ENCODE measurements at places on chromosomes 12 and 14.

DNA sequence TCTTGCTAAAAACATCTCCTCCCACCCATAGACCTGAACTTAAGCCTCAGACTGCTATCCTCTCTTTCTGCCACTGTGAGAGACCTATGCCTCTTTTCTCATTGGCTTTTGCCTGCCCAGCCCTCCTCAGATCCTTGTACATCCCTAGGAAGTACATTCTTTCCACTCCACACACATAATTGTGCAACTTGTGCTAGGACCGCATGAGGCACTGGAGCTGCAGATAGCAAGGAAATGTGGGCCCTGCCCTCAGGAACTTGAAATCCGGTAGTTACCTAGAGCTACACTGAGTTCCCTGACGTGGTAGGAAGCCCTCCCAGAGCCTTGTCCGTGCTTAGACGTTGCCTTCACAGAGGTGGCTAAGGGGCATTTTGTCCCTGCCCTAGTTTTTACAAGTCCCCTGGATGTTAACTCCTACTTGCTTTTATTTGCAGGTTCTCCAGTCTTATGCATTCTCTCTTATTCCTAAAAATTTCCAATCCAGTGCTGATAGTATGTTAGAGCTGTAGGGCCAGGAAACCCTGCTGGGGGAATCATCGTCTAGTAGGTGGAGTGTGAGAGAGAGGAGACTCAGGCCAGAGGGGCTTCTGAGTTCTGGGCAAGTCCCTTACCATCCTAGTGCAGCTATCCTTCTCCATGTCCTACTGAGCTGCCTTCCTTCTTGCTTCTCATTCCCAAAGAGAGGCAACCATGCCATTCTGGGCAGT is 41.3 kb downstream of the NTF3 start:
- no peak for DNase-seq

GRCh38 chr12:108360487-108360886 is 21.4 kb upstream of the CMKLR1 start:
- DNase-seq: no peak

DNA sequence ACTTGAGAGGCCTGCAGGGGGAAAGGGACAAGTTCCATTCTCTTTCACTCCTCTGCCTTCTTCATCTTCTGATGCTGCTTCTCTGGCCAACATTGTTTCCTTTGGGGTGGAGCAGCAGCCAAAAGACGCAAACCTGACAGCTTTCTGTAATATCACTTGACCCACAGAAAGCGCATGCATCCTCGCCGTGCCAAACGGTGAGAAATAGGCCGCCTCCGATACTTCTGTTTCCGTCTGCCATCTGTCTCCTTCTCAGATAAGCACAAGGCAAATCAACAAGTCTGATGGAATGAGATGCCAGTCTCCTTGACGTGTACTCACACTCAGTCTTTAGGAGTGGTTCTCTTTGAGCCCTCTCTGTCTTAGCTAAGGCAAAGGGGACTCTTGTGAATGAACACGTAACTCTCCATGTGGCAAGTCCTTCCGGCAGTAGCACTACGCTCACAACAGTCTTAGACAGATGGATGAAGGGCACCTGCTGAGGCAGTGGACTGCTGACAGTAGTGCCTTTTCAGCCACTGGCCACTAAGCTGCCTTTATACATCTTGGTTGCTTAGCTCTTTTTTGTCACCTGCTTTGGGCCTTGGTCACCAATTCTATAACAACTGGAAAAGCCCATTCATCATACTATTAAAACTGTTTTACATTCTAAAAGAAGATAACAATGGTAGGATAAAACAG is 214.1 kb downstream of the FBXL14 start:
- DNase-seq: no peak

DNA sequence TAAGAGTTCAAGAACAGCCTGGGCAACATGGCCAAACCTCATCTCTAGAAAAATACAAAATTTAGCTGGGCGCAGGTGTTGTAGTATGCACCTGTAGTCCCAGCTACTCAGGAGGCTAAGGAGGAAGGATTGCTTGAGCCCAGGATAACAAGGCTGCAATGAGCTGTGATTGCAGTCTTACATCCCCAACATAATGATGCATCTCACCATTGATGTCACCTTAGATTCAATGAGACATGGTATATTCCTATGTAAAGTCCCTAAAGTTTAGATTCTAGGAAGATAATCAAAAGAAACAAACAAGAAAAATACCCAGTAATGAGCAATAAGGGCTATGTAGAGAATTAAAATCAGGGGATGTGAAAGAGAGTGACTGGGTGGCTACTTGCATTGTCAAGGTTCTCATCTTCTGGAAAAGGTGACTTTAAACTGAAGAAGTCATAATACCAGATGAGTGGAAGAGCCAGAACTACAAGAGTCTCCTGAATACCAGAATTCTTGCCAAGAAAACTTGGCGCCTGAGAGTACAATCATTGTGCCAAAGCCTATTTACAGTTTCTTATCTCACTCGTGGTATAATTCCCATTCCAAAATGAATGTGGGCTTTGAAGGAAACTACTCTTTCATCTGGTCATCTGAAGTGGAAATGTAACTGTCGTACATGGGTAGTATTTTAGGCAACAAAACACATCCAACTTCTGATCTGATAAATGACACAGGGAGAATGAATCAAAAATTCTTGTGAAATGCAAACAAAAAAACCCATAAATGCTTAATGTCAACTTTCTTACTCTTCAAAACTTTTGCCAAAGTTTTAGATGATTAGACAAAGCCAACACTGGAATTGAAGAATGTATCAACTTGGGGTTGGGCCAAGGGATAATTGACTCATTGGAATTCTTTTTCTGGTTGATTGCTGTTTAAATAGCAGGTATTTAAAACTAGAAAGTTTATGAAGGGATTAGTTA is 81.1 kb upstream of the ST8SIA1 start:
- DNase-seq: no peak

DNA sequence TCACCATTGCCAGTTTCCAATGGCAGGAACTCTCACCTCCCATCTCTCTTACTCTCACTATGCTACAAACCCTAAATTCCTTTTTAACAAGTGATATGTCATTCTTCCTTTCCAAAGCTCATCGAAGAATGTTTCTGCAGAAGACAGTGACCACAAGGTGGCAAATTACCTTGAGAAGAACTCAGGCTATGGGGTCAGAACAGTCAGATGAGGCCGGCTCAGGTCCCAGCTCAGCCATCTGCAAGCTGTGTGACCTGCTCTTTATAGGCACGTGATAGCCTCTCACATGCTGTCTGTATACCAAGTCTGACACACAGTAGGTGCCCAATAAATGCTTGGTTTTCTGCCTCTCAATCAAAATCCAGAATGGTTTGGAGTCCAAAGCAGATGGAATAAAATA is 80.7 kb downstream of the FOXN3 start:
- DNase-seq: no peak

DNA sequence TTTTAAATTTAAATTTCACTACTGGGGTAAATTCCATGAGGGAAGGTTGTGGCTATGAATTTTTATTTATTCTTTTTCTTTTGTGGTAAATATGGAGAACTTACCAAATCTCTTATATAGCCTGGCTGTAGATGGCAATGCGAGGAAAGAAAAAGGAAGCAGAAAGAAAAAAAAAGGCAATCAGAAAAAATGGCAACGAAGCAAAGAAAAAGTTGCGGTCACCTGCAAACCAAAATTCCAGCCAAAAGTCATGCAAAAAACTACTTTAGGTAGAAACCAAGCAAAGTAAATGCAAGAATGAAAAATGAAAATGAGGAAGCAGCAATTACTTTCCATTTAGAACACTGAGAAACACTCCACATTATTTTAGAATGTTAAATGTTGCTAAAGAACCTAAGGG is 69.5 kb upstream of the GNPNAT1 start:
- no peak for DNase-seq

Data from NCI-H2081 (cell line).